Left ventricle myocardium inferior (tissue), 1 donor: ENCODE measurements at places on chromosomes 4 and X.

GRCh38 chr4:176271749-176272148 is 2.7 kb upstream of the ASB5 start:
- no peak for DNase-seq

DNA sequence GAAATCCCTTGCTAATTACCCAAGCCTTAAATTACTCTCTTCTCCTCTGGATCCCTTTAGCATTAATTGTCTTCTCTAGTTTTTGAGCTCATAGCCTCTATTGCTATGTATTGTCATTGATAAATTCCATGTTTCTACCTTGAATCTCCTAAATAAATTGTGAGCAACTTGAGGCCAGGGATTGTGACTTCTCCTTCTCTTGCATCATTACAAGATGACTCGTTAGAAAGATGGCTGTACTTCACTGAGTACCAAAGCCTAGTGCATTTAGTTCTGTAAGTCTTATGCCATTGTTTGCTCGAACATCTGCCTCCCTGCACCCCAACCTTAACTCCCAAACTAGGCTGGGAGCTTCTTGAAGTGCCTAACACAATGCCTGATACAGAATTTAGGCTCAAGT is 15.3 kb downstream of the VSIG4 start:
- DNase-seq, result no peak

DNA sequence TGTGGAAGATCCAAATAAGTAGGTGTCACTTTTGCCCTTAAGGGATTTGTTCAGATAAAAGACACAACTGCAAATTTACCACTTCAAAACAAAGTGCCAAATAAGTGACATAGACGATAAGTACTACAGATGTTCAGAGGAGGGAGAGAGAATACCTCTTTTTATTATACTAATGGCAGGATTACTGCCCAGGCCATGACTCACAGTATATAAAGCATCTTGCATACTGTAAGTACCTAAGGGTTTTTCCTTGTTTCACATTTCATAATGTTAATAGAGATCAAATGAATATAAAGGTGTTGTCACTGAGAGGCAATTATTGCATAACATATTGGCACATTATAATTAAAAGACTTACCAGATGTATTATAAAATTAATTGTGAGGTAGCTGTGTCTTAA is 46.4 kb downstream of the PTPN13 start:
- DNase-seq, result no peak

GRCh38 chr4:14257903-14258302 is 630.4 kb upstream of the BOD1L1 start:
- no peak for DNase-seq

GRCh38 chr4:180967936-180968335 is 1275.3 kb upstream of the TENM3 start:
- no peak for DNase-seq

- no peak for DNase-seq
Observed at GRCh38 chr4:2337131-2337723, 75.3 kb upstream of the MXD4 start.
